ENCODE measurements at places on chromosomes 6 and 20.
A peak's percentile ranks its signal among the peaks of the same experiment; 100 is the strongest.

GRCh38 chr20:50270569-50270968 lies 79.9 kb downstream of the CEBPB start:
- no peak for DNase-seq

DNA sequence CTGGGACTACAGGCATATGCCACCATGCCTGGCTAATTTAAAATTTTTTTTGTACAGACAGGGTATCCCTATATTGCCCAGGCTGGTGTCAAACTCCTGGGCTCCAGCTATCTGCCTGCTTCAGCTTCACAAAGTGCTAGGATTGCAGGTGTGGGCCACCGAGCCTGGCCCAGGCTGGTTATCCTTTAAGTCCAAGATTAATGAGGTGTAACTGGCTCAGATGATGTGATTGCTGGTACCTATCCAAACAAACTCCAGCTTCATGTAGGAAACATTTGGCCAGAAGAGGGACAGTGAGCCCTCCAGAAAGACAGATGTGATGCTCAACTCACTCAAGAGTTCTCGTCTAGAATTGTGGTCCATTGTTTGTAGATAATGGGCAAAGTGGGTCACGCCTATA lies 9.2 kb upstream of the ZNF318 start:
- DNase-seq, result no peak

DNA sequence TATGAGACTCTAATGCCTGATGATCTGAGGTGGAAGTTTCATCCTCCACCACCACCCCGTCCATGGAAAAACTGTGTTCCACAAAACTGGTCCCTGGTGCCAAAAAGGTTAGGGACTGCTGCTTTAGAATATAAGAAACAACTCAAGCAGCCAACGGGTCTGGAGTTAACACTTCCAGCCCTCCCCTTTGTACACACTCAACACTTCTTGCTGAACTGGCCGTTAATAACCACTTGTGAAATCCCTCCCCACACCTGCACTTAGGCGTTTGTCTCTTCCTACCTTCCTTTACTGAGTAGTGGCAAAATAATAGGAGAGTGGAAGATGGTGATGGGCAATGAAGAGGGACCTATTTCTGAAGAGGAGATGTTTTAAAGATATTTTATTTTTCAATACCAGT lies 10.5 kb downstream of the SAYSD1 start:
- DNase-seq, result no peak

GRCh38 chr6:56093776-56094175 lies 153.6 kb downstream of the COL21A1 start:
- DNase-seq, result no peak

DNA sequence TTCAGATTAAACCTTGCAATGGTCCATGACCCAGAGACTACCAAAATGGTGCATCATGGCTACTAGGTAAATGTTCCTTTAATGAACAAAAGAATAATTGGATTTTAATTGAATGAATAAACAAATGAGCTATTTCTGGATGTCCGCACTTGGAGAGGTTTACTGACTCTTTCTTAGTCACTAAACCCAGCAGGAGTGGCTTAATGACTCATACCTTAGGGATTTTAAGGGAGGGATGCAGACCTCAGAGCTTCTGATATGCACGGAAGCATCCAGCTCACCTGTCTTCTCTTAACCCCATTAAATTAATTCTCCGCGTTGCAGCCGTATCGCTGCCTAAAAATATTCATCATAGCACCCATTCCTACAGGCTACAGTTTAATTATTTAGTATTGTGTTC lies 970.0 kb upstream of the SLC35B3 start:
- no peak for DNase-seq

DNA sequence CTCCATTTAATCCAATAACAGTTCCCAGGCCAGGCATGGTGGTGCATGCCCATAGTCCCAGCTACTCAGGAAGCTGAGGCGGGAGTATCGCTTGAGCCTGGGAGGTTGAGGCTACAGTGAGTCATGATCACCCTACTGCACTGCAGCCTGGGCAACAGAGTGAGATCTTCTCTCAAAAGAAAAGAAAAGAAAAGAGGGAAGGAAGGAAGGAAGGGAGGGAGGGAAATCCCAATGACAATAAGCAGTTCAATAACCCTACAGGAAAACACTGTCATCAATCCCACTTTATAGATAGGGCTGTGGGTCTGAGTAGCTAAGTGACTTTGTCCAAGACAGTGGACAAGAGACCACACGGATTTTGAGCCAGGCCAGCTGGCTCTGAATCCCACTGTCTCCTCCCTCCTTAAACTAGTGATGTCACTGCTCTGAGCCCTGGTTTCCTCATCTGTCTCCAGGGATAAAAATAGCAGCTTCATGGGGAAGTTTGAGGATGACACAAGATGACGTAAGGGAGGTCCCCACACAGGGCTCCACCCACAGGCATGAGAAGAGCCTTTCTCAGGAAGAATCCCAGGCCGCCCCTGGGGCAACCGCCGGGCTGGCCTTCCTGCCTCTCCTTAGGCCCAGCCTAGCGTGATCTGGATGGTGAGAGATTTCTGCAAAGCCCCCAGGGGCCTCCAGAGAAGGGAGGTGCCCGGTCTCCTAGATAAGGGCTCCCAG lies 7.2 kb upstream of the TRIB3 start:
- DNase-seq, result no peak

DNA sequence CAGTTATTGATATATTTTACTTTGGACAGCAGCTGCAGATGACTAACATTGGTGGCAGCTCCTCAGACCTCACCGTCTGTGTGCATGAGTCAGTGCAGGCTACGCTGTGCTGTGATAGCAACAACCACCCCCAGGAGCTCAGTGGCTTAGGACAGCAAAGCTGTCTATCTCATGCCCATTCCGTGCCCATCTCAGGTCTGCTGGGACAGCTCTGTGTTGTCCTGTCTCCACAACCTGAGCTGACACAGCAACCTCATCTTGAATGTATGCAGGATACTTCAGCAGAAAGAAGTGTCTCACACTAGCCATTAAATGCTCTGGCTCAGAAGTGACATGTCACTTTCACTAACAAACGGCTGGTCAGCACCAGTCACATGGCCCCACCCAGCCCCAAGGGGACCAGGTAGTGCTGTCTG lies 47.7 kb downstream of the BANF2 start:
- no peak for DNase-seq

- no peak for DNase-seq
Measured at GRCh38 chr6:65646544-65646943, 60.5 kb downstream of the EYS start.

- no peak for DNase-seq
Measured at GRCh38 chr6:133262804-133263203, 21.6 kb downstream of the EYA4 start.

GRCh38 chr6:31737991-31738979 lies 1.5 kb upstream of the MSH5 start:
- peak; percentile 63 for DNase-seq

DNA sequence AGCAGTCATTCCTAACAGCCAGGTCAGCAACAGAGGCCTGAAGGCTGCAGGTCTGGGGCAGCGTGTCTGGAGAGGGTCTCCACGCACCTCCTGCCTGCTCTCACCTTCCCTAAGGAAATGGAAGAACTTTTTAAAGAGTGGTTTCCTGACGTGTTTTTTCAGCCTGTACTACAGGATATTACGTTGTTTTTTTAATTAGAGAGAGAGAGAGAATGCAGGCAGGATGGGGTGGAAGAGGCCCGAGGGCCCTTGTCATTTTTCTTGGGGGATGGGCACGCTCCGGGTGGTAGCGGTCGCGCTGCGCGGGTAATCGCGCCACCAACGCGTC lies 2.1 kb downstream of the DLL1 start:
- no peak for DNase-seq

GRCh38 chr6:15473741-15474161 lies 189.1 kb downstream of the DTNBP1 start:
- no peak for DNase-seq

- DNase-seq, result peak; percentile 55
Measured at GRCh38 chr20:36644706-36645095, 1.3 kb downstream of the SLA2 start.
